RKO (cell line): ENCODE measurements at places on chromosomes 16 and 17.

DNA sequence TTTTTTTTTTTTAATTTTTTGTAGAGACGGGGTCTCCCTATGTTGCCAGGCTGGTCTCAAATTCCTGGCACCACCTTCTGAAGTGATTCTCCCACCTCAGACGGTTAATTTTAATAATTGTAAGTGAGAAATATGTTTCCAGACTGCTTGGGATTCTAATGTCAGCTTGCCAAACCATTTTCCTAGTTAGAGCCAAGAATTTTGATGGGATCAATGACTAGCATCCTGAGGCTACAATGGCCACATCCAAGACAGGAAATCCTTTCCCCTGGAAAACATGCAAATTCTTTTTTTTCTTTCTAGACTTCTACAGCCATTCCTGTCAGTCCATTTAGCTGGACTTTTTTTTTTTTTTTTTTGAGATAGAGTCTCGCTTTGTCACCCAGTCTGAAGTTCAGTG, 32.6 kb downstream of the IGF2BP1 start:
- DNase-seq = no peak

- DNase-seq = no peak
These were observed 169.0 kb upstream of the IRX6 start for GRCh38 chr16:55154956-55155355.

- no peak for DNase-seq
These were observed 25.5 kb downstream of the GRB7 start for GRCh38 chr17:39763051-39763820.

- DNase-seq = no peak
These were observed 743 bp upstream of the ARMC7 start for GRCh38 chr17:75109046-75109406.

- no peak for DNase-seq
These were observed 109.9 kb upstream of the TBX2 start for GRCh38 chr17:61289408-61290385.

GRCh38 chr16:56199164-56199563, 7.9 kb downstream of the GNAO1 start:
- no peak for DNase-seq

- no peak for DNase-seq
These were observed 6.3 kb downstream of the GNPTG start for GRCh38 chr16:1357906-1358566.

- DNase-seq = peak; percentile 83
These were observed 10.3 kb downstream of the ZNF18 start for GRCh38 chr17:11986942-11987329.

- DNase-seq = no peak
These were observed 14.9 kb downstream of the FAM222B start for GRCh38 chr17:28827672-28828071.

DNA sequence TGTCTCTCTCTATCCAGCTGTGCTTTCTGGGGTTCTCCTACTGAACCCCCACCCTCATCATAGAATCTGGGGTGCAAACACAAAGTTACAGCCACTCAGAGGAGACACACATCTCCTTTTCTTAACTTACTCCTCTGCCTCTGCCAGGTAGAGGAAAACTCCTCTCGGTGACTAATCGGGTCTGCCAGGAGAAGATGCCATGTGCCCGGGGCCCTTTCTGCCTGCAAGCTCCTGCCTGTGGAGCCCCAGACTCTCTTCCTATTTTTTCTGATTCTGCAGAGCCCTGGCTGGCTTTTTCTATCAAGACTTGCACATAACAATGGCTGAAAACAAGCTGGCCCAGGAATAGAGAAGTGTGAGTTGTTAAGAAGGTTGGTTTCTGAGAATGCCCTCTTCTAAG, 10.4 kb downstream of the SLC6A4 start:
- DNase-seq = no peak

DNA sequence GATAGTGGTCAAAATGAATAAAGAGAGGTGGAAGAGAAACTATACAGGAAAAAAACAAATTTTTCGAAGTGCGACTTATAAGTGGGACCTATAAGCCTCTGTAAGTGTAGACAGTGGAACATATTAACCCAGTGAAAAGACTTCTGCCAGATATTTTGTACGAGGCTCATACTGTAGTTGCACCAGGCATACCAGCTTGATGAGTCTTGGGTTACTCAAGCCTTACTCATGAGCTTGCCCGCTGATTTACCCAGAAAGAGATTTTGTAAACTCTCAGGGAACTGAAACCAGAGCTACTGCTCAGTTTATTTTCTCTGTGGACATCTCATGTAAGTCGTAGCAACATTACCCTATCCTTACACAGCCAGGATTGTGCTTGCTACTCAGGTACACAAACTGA, 708.0 kb upstream of the SOX9 start:
- peak; percentile 71 for DNase-seq
